ENCODE measurements at places on chromosomes 2 and 18.

DNA sequence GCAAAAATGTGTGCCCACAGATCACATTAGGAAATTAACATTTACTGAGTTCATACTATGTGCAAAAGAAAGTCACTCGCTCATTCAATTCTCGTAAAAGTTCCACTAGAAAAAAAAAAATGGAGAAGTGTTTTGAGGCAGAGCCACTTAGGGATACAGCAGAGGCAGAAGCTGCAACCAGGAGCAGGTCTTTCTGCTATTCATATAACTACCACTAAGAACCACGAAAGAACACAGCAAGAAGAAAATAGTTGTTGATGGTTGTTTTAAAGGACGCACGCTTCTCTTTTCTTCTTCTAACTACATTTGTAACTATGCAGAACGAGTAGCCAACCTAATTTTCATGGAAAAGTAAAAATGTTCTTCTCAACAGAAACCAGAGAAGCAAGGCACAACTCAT, 45.0 kb downstream of the ROCK2 start:
- no peak for DNase-seq

DNA sequence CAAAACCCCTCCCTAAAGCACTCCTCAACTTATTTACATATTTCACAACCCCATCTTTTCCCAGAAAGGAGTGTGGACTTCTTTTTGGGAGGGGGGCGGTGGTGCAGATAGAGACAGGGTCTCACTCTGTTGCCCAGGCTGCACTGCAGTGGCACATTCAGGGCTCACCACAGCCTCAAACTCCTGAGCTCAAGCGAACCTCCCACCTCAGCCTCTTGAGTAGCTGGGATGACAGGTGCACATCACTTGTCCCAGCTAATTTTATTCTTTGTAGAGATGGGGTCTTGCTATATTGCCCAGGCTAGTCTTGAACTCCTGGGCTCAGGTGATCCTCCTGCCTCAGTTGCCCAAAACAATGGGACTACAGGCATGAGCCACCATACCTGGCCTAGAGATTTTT, 44.1 kb downstream of the ADCY3 start:
- no peak for DNase-seq

DNA sequence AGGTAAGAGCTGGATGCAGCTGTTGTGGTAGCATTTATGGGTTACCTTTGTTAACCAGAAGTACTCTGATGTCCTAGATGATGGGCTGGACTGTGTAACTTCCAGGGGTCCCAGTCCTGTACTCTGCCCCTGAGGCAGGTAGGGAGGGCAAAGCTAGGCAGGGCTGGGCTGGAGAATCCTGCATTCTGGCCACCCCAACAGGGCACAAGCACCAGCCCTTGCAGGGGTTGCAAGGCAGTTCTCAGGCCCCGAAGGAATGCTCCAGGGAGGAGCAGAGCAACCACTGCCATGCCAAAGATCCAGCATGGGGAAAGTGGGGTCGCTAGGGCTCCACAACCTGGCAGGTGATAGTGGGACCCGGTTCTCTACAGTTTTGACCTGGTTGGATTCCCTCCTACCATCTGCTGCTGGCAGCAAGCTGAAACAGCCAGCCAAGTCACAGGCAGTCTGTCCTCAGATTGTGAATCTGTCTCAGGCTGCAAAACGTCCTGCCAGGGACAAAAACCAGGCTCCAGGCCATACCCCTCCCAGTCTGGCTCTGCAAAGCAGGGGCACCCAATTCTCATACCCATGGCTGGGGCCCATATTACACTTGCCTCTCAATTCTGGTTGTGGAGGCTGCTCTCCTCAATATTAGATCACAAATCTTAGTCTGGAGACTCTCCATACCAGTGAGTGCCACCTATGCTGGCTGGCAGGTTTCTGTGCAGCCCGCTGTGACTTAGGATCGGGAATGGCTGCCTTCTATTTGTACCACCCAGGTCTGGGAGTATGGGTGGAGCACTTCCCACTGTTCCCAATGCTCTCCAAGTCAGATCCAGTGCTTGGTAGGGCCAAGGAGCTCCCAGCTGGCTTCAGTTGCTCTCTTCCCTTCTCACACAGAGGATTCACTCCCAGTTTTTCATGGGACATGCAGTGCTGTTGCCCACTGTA, 61.1 kb downstream of the SMCHD1 start:
- DNase-seq: no peak

GRCh38 chr2:45681675-45682074, 30.2 kb downstream of the PRKCE start:
- DNase-seq: peak; percentile 3

GRCh38 chr18:57915248-57915647, 112.1 kb upstream of the ATP8B1 start:
- DNase-seq: no peak

All from stimulated activated CD4-positive, alpha-beta T cell treated with anti-CD3 and anti-CD28 coated beads, Interleukin-15, amount 100 ng/mL, for 24 hours (primary cell).